Stimulated activated CD4-positive, alpha-beta T cell treated with anti-CD3 and anti-CD28 coated beads, Interleukin-15, amount 100 ng/mL, for 1 hour (primary cell): ENCODE measurements at places on chromosomes 5 and 9.
A peak's percentile ranks its signal among the peaks of the same experiment; 100 is the strongest.

GRCh38 chr5:125152044-125152443 is 405.6 kb upstream of the ZNF608 start:
- DNase-seq: no peak

GRCh38 chr5:76638479-76638878 is 15.3 kb upstream of the F2RL2 start:
- no peak for DNase-seq

- no peak for DNase-seq
These were observed 57.1 kb upstream of the IZUMO3 start for GRCh38 chr9:24602693-24603352.

DNA sequence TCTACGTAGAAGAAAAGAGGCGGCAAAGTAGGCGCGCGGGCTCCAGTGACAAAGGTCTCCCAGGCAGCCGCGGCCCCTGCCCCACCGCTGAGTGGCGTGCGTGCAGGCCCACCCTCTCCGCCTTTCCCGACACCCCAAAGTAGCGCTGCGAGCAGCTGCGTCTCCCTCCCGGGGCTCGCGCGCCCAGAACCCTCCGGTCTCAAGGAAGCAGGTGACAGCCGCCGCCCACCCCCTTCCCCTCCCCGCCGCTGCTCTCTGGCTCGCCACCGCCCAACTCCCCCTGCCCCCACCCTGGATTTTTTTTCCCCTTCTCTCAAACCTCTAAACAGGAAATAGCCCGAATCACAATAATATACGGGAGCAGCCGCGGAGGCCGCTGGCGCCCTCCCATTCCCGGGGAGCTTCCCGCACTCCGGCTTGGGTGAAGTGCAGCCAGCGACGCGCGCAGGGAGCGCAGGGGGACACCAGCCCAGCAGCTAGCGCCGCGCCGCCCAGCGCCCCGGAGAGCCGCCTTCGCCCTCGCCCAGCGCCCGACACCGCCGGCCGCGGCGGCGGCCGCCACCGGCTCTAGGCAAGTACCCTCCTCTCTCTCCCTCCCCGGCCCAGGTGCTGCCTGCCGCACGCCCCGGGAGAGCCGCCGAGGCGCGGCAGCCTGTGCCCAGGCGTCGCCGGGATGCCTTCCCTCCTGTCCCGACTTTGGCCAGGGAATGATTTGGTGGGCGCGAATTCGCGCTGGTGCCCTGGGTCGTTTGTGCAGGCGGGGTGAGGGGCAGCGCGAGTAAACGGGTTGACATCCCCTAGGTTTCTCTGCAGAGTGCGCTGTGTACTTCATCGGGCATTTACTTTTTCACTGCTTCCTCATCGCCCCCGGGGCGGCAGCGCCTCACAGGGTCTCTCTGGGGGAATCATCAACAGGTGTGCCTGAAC is 52.7 kb upstream of the TJP2 start:
- peak; percentile 3 for DNase-seq

GRCh38 chr9:127972236-127972871 is 8.4 kb downstream of the EEIG1 start:
- no peak for DNase-seq

DNA sequence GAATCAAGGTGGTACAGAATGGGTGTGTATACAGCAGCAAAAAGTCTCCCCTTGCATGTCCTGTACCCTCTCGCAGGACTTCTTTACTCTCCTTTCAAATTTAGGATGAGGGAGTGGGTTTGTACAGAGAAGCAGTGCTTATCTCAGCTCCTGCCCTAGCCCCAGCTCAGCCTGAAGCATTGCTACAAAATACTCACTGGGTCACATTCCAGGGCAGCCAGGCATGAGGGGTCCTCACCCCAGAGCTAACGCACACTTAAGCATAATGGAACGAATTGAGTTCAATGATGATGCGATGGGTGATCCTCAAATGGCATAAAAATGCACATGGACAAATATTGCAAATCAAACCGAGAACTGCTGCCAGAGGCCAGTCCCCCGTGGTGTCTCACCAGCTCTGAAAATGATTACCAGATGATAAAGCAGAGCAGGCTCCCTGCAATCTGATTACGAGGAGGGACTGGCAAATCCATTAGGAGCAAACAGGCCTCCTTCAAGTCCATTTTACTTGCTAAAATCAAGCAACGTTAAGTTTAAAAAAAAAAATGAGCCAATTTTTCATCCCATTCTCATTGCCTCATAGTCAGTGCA is 231.6 kb upstream of the TAS2R1 start:
- no peak for DNase-seq

- DNase-seq: no peak
These were observed 13.1 kb upstream of the NFIB start for GRCh38 chr9:14327036-14327435.

- DNase-seq: no peak
These were observed 46.1 kb downstream of the PRR16 start for GRCh38 chr5:120510098-120510637.

- no peak for DNase-seq
These were observed 26.2 kb downstream of the ABO start for GRCh38 chr9:133248726-133249295.

- no peak for DNase-seq
These were observed 37.3 kb downstream of the ARHGAP26 start for GRCh38 chr5:142807372-142807911.

DNA sequence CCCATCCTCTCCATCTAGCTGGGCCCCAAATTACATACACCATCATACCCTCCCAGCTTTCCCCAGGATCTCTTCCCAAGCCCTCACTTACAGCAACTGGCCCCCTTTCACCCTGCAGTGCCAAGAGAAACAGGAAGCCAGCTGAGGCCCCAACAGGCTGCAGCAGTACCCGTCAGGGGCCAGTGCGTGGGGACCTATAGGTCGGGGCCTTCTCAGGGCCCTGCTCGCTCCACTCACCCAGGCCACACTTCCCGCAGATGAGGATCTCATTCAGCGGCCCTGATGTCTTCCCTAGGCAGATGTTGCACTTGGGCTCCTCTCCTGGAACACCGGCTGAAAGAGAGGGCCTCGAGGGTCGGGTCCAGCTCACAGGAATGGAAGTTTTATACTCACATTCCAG is 6.8 kb downstream of the PHF19 start:
- no peak for DNase-seq

DNA sequence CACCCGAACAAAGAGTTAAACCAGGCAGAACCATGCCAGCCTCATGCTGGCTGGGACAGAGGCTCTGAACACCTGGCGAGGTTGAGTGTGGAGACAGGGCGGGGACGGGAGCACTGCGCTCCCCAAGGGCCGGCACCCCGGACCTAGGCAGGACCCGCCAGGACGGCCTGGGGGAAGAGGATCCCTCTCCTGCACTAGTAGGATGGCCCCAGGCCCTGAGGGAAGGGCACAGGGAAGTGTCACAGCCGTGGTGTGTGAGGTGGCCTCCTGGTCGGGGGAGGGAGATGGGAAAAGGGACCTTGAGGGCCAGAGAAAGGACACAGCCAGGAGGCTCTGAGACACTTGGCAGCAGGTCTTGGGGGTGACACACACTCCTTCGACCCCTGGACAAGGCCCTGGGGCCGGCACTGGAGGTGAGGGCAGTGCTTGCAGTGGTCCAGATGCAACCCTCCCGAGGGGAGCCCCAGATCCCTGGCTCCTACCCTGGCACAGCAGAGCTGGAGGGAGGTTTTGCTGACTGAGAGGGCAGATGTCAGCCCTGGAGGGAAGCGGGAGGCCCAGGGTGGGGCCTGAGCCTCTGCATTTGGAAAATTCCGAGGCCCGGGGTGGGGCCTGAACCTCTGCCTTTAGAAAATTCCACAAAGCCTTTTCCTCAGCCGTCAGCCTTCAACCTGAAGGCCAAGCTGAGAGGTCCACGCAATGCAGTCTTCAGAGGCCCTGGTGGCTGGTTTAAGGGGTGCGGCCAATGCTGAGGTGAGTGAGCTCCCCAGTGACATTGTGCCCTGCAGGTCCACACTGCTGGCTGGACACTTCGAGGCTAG is 24.8 kb upstream of the TERT start:
- no peak for DNase-seq
